NCI-H2029 treated with DMSO at 0.1 percent for 48 hours (cell line): ENCODE measurements at places on chromosomes 6 and 20.

- DNase-seq, result no peak
These were observed 14.4 kb downstream of the FOXP4 start for GRCh38 chr6:41560431-41561192.

DNA sequence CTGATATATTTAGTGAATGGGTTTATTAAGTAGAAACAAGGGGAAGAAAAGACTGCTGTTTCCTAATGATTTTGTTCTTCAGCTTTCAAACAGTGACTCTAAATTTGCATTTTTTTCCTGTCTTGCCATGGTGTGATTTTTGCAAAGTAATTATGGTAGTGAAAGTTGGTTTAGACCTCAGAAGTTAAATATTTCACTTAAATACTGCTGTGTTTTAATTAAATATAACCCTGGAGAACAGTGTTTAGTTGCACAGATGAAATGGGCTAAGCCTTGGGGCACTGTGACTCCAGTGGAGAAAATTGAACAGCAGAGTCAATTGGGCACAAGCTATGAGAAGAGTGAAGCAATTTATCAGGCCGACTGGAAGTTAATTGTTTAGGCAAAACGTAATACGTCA is 111.1 kb upstream of the MCHR2 start:
- no peak for DNase-seq

DNA sequence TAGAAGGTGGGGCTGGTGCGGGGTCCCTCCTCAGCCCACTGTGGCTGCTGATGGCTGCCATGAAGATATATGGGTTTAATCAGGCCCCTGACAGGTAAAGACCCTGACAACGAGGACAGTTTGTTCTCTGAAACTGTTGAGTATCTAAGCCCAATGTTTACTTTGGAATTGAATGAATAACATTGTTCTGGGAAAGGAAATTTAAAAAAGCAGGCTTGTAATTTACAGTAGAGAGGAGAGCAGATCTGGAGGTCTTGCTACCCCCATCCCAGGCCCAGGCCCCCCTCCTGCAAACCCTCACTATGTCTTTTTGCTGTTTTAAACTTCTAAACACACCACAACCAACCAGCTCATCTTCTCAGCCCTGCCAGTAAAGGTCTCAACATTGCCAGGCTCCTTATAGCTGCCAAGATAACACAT is 171.3 kb downstream of the CDC5L start:
- no peak for DNase-seq

- no peak for DNase-seq
These were observed 85.5 kb upstream of the NT5E start for GRCh38 chr6:85364344-85364743.

DNA sequence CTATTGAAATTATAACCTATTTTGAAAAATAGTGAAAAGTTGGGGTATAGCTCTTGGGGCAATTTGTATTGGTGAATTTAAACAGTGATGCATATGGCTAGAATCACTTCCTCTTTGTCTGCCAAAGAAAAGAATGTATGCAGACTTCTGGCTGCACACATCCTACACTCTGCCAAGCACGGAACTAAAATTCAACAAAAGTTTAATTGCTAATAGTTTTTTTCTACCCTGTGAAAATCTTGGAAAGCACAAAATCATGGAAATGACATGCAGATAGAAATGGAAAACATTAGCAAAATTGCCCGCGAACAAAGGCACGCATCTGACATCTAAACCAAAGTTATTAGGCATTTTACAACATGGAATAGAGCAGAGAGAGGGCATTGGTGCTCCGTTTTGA is 106.4 kb upstream of the PDE10A start:
- DNase-seq, result no peak

GRCh38 chr6:47434372-47435253 is 43.0 kb upstream of the CD2AP start:
- DNase-seq, result no peak

DNA sequence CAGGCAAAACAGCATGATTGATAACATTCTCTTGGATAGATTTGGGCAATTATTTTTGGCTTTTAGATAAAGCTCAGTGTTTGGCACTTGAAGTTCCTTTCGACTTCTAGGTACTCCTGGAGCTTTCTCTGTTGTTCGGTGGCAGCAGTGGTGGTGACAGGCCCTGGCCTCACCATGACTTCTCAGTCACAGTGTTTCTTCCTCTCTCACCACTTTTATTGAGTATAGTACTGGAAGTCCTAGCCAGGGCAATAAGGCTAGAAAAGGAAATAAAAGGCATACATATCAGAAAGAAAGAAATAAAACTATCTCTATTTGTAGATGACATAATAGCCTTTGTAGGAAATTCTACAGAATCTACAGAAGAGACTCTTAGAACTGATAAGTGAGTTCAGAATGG is 101.2 kb upstream of the SIRPG start:
- DNase-seq, result no peak
